ENCODE measurements at places on chromosomes 11 and 22.

DNA sequence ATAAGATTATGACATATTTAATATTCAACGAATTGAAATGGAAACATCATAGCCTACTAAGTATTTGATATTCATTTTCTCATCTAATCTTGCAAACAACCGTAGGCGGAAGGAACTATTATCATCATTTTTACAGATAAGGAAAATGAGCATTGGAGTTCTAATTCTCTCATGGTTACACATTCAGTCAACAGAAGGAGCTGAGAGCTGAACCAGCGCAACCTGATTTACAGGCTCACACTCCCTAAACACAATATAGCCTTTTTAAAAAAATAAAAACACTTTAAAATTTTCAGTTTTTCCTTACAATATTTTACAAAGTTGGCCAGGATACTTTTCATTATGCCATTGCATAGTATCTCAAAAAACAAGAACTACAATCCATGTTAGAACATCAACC lies 74.8 kb downstream of the APOL5 start:
- no peak for DNase-seq

DNA sequence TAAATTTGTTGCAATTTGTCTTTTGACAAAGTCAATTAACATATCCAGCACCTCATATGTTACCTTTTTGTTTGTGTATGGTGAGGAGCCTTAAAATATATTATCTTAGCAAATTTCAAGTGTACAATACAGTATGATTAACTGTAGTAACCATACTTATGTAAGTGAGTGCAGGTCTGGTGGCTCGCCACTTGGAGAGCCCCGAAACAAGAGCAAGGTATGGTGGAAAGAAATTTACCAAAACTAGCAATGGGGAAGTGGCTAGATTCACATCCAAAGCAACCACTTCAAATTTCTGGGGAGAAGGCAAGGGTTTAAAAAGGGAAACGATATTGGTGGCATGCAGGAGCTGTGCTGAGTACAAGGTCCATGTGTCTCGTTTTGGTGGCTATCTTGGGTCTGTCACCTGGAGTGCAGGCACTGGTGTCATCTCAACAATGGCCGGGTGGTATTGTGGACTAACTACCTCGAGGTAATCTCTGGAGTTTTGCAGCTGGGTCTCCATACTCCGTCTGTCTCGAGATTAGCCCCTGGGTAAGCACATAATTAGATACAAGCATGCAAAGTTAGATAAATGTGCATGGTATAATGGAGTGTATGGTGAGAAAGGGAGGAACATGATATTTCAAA lies 8.2 kb upstream of the FNBP4 start:
- no peak for DNase-seq

- peak; percentile 63 for DNase-seq
Observed at GRCh38 chr22:31098632-31099110, 8.7 kb downstream of the SELENOM start.

DNA sequence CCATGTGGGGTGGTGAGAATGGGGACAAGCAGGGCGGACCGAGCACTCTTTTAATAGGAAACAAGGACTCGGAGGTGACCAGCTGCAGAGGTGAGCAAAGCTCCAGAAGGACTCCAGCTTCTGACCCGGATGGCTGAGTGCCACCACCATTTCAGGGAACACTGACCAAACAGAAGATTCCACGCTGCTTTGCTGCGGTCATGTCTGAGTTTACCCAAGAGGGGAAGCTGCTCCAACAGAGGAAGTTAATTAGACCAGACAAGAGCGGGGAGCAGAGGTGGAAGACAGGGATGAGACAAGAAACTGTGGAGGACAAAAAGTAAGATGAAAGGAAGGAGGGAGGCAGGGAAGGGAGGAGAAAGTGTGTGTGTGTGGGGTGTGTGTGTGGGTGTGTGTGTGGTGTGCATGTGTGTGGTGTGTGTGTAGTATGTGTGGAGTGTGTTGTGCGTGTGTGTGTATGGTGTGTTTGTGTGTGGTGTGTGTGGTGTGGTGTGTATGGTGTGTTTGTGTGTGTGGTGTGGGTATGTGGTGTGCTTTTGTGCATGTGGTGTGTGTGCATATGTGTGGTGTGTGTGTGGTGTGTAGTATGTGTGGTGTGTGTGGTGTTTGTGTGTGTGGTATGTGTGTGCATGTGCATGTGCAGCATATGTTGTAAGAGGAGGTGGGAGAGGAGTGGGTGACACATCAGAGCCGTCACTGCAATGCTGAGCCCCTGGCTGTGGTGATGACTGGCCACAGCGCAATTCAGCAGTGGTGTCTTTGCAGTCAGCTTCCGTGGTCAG lies 82.2 kb upstream of the AKIP1 start:
- no peak for DNase-seq

DNA sequence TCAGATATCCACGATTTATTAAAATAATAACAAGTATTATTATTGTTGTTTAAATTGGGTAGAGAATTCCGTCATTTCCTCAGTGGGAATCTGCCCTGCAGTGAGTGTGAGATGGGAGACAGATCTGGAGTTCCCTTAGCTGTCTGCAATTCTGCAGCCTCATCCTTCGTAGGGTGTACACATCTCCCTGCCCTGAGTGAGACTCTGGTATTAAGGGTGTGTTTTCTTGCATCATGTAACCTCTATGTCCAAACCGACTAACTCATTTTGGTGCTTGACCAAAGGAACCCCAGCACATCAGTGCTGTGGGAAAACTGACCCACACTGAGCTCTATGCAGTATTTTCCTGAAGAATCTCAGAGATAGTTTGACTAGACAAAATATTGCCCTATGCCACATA lies 157.6 kb downstream of the LDLRAD3 start:
- no peak for DNase-seq

- DNase-seq: no peak
Observed at GRCh38 chr22:47596176-47596690, 833.8 kb downstream of the TBC1D22A start.

DNA sequence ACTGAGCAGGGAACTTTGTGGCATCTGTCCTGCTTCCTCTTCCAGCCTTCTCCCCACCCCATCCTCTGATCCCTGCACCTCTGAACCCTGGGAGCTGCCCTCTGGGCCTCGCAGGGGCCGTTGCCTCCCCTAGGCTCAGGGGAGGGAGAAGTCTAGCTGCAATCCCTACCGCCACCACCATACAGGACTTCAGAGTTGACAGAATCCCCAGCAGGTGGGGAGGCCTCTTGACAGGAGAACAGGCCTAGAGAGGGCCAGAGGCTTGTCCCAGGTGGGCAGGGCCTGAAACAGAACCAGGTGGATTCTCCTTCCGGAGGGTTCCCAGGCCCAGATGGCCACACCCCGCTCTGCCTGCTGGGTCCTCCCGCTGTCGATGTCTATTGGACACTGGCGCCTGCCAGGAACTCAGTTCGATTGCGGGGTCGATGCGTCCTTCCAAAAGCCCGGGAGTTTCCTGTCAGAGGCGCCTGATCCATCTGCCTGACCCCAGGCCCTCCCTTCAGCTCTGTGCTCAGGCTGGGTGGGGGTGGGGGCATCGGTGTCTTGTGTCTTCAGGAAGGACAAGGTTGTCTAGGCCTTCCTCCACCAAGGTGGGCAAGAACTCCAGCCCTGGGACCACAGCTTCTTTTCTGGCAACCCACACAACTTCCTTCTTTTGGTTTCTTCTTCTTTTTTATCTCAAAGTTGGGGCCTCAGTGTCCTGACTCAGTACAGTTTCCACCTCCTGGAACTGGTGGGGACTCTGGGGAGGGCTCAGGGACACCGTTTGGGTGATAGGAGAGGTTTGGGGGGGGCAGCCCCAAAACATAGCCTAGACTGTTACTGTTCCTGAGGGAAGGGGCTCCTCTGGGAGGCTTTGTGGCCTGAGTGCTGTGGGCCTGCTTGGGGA lies 6.4 kb downstream of the STARD10 start:
- DNase-seq: peak; percentile 57

DNA sequence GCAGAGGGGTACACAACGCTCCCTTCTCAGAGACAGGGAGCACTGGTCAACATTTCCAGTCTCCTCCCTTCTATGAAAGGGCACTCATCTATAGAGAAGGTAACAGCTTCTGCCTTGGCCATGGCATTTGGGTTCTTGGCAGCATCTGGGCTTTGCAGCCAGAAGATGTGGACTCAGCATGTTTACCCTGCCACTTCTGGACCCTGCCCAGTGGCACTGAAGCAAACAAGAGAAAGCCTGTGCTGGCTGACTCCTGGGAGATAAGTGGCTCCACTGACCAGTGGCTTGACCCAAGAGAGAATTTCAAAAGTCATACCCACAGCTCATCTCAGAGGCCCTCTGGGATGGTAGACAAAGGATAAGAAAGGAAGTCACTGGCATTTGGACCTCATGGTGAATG lies 8.0 kb downstream of the CSNK2A3 start:
- no peak for DNase-seq

GRCh38 chr22:43789452-43789851 lies 22.7 kb downstream of the EFCAB6 start:
- no peak for DNase-seq

- DNase-seq: peak; percentile 74
Observed at GRCh38 chr11:76206327-76207081, at the start of gene WNT11. Gene WNT11, minus strand, starts transcription at chr11:76206502. Its CDS starts 95 bp downstream, at chr11:76206407.

DNA sequence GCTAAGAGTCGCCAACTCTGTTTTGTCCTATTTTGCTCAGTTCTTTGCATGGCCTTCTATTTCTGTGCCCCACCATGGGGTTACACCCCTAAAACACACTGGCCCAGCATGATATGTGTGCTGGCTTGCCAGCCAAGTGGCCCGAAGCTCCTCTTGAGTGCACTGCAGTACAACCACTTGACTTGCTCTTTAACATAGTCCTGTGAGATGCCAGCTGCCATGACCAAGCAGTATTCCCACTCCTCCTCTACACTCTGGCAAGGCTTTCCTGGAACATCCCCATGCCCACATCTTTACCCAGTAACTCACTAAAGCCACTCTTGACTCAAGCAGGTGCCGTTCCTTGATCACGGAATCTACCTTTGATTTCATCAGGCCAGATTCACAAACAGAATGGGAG lies 102.9 kb upstream of the GAL start:
- no peak for DNase-seq

GRCh38 chr11:13010749-13011465 lies 1.8 kb downstream of the RASSF10 start:
- peak; percentile 38 for DNase-seq

- DNase-seq: no peak
Observed at GRCh38 chr22:25702571-25703167, 39.3 kb upstream of the MYO18B start.

- DNase-seq: no peak
Observed at GRCh38 chr11:104873252-104873651, 25.0 kb downstream of the CASP12 start.

GRCh38 chr11:88188251-88188931 lies 13.1 kb upstream of the RAB38 start:
- DNase-seq: no peak

DNA sequence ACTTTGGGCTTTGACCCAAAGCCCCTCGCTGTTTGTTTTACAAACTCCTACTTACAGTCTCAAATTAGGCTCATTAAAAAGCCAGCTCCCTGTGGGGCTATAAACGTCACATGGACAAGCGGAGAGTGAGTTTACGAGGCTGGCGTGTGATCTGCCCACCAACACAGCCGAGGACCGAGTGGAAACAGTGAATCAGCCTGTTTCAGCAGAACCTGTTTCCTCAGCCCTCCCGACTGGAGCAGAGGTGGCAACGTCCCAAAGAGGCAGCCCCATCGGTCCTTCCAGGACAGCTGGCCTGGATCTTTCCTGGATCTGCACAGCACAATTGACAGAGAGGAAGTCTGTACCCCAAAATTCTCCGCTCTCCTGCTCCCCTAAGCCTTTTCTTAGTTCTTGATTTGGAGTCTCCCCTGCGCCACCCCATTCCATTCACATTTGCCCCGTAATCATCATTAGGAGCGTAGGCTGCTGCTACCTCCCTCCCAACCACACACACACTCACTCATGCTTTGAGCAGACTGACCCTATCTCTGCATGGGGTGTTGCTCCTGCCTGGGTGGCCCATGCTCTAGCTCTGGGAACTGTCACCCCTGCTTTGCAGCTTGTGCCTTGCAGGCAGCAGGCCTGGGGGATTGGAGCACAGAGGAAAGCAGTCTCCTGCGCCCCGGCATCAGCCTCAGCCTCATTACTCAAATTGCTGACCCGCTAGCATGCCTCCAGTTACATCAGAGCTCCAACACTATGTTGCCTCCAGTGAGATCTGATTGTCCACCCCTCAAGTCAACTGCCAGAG lies 117.8 kb downstream of the NAT10 start:
- peak; percentile 80 for DNase-seq

GRCh38 chr11:839875-840617 lies 2.3 kb downstream of the POLR2L start:
- no peak for DNase-seq

DNA sequence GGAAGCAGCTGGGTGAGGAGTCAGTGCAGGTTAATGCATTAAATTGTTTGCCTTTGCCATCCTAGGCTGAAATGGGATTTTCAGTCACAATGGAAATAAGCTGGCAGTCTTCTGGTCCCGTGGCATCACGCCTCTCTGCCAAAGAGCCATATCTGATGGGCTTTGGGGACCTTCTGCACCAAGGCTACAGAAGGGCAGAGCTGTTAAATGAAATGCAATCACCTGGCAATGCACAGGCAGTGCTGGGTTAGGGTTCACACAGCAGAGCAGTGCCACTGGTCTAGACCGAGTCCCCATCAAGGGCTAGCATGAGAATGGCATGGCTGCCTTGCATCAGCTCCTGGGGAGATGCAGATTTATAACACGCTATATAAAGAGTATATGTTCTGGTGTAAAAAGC lies 749.2 kb downstream of the NTM start:
- DNase-seq: no peak

DNA sequence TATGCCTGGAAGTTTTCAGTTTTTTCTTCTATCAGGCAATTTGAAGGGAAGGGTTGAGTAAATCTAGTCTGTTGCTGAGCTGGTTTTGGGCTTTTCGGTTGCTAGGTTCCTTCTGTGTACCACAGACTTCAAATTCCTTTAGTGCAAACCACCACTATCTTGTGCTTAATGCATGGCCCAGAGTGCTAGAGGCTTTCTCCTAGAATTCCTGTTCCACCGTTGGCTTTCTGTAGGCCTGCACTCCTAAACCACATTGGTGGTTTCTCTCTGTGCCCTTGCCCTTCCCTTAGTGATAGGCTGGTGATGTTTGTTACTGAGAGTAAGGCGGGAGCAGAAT lies 47.1 kb upstream of the CTSC start:
- DNase-seq: no peak

GRCh38 chr11:64165481-64165841 lies 452 bp downstream of the MACROD1 start:
- no peak for DNase-seq

DNA sequence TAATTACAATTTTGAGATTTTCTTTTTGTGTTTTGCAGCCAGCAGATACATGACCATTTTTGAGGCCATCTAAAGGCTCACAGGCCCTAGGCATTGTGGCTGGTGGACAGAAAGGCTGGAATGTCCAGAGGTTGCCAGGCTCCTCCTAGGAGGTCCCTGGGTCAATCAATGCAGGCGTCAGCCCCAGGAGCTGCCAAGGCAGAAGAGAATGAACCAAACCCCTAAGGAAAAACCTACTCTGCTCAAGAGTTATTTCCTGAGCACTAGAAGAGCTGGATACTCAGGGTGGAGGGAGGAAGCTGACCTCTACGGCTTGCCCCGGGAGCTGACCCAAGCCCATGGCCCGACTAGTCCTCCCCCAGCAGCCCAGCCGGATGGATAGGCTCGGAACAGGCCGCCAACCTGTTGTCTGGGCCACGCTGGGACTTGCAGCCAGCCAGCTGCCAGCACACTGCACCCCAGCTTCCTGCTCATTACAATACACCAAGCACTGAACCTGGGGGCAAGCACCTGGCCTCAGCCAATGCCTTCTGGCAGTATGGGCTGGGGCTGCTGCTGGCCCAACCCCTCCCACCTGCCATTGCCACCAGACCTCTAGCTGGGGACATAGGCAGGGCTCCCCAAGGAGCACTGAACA lies 5.7 kb upstream of the SCGB1A1 start:
- no peak for DNase-seq

GRCh38 chr11:39807904-39808303 lies 1651.5 kb downstream of the LRRC4C start:
- DNase-seq: no peak
